GM20000 (cell line): ENCODE measurements at places on chromosomes 11 and 22.

DNA sequence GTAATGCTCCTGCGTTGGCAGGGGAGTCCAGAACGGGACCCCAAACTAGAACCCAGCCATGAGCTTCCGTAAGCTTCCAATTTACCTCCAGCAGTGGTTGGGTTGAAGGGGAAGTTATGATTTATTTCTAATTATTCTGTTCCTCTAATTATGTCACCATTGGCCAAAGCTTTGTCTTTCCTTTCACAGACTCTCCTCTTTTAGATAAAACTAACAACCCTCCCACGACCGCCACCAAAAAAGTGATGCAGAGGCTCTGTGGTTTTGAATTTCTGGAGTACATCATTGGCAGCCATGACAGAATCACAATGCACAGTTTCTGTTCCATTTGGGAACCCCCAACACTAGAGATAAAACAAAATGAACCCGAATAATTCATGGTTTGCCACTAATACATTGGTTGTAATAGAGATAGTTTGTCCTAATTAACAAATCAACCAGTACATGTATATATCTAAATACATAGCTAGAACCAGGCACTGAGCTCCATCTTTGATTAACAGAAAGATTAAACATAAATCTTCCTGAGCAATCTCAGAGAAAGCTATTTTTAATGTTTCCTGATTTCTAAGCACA is 64.3 kb downstream of the ETS1 start:
- DNase-seq = peak; percentile 46

DNA sequence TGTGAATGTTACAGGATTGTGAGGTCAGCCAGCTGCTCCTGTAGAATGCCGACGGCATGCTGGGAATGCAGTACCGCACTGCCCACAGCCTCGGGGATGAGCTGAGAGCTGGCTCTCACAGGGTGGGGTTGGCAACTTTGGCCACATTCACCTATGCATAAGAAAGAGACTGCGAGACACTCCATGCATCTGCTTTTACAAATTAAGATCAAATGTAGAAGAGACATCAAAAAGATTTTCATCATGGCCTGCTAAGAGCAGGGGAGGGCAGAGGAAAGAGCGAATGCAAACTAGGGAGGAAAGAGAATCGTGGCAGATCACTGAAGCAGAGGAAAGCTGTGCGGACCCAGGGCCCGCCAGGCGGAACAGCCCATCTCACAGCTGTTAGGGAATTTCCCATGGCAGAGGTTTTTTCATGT is 49.8 kb upstream of the SPATA19 start:
- DNase-seq = peak; percentile 33

GRCh38 chr11:59187035-59187434 is 15.1 kb downstream of the DTX4 start:
- DNase-seq = no peak

- DNase-seq = no peak
Measured at GRCh38 chr22:35322126-35322525, 22.4 kb downstream of the TOM1 start.

DNA sequence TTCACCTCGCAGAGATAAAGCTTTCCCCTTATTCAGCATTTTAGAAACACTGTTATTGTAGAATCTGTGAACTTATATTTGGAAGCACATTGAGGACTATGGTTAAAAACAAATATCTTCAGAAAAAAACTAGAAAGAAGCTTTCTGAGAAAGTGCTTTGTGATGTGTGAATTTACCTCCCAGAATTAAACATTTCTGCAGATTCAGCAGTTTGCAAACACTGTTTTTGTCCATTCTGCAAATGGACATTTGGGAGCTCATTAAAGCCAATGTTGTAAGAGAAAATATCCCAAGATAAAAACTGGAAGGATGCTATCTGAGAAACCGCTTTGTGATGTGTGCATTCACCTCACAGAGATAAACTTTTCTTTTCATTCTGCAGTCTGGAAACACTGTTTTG is 272.7 kb downstream of the OR4A5 start:
- DNase-seq = no peak

- DNase-seq = peak; percentile 79
Measured at GRCh38 chr22:42397332-42398249, 34.6 kb downstream of the NFAM1 start.

DNA sequence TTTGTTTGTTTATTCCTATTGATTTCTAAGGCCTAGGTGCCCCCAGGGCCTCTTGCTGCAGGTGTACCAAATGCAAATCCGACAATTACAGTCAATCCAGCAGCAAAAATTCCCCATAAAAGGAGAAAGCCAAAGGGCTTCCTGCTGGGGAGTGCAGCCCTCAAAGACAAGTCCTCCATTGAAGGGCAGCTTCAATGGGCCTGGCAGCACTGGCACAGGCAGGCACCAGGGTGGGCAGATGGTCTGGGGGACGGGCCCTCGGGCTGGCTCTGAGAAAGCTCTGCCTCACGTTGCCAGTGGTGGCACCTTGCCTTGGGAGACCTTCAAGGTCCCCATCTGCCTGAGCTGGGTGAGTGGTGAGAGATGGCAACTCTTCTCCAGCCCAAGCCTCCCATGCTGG is 128.0 kb downstream of the DSCAML1 start:
- no peak for DNase-seq

GRCh38 chr22:36378869-36379217 is 8.9 kb downstream of the MYH9 start:
- no peak for DNase-seq

DNA sequence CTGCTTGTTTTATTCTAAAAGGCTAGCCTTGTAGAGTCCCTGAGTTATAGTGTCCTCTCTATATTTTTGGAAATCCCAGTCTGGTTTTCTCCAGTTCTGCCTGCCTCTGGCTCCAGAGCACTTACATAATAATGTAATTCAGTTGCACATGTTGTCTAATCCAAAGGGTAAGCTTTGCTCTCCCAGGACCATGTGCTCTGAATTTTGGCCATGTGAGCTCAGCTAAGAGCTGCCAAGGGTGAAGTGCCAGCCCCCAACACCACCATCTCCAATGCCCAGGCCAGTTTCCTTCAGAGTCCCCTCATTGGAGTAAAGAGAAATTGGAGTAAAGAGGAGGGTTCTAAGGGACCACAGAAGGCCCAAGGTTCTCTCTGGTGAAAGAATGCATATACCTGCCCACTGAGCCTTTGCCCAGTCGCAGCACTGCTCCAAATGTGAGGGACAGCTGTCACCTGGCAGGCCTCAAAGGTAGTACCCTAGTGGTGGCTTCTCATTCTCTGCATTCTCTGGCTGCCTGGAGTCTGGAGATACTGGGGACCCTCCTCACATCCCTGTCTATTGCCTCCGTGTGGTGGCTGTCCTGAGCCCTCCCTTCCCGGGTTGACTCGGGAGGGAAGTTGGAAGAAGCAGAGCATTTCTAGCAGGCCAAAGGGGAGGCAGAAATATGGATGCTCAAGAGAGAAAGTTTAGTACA is 4.9 kb downstream of the CRY2 start:
- no peak for DNase-seq

DNA sequence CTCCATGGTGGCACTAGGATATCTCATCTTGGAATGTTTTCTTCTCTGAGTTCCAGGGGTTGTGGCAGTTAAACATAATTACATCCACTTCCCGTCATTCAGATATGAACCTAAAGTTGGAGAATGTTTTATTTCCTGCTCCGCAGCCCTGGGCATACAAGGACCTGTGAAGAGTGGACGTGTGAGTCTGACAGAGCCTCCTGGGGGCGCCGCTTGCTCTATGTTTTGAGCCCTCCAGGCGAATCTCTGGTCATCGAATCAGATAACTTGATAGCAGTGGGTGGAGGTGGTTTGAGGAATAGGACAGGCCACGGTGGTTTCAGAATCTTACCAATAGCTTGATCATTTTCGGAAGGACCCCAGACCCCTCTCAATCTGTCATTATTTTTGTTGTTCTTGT is 174.2 kb downstream of the NTM start:
- no peak for DNase-seq

DNA sequence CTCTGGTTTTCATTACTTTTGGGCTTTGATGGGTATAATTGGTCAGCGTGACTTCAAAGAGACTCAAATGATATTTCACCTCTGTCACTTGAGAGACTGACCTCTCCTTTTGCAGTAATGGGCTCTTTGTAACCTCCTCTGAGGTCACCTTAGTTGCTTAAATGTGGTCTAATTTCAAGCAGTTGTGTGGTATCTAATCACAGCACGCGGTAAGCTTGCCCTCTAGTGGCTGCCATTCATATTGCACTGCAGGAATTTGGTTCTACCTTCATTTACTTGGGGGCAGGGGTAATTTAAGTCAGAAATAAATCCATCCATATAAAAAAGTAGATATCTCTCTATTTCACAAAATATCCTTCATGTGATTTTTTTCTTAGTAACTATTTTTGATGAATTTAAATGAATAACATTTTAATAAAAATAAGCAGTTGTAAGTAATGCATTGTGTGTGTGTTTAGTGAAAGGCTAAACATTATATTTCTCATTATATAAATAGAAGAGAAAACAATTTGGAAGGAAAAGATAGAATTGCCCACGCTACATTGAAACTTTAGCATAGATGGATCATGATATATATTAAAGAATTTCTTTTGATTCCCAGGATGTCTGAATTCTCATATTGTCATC is 55.0 kb upstream of the ANO3 start:
- peak; percentile 25 for DNase-seq

DNA sequence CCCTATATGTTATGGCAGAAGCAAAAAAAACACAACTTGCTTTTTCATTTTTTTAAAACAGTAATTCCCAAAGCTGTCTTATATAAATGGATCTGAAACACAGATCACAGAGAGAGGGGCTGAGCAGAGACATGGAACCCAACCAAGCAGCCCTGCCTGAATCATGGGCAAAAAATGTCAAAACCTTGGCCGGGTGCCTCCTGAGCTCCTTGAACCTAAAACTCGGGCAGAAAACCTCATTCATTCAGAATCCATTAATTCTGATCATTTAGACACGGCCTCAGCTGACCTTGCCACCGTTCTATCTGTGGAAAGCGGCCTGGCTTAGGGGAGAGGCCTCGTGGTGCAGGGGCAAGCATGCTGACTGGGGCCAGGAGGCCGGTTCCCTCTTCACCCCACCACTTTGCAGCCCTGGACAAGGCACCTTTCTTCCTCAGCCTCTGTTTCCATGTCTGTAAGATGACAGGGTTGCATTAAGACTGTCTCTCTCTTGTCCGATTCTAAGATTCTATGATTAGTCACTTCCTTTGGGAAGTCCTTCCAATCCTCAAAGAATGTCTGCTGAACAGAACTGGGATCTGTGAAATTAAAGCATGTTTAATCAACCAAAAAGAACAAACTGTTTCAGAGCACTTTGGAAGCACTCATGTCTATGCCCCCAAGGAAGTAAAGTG is 26.0 kb downstream of the TENM4 start:
- DNase-seq = no peak

GRCh38 chr11:36258730-36259360 is 30.4 kb downstream of the COMMD9 start:
- peak; percentile 37 for DNase-seq

DNA sequence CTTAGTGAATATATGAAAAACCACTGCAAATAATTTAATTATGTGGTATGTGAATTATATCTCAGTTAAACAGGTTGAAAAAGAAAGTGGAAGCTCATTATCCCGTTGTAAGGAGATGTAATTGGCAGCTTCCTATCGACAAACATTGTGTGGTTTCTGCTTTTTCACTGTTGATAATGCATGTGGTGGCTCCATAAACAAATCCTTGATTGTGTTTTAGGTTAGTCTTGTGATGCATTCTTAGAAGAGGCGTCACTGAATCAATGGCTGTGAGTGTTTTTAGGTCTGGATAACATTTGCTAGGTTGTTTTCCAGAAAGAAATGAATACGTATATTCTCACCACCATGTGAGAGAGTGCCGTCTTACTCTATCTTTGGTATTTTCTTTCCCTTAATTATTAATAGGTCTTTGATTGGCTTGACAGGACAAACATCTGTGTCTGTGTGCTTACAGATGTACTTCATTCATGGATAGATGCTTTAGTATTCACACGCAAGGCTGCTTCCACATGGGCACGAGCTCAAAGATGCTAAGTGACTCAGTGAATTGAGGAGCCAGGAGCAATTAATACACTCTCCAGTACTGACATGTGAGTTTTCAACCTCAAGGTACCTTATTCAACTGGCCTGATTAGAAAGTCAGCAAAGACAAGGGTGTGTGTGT is 166.7 kb downstream of the TBC1D22A start:
- no peak for DNase-seq

DNA sequence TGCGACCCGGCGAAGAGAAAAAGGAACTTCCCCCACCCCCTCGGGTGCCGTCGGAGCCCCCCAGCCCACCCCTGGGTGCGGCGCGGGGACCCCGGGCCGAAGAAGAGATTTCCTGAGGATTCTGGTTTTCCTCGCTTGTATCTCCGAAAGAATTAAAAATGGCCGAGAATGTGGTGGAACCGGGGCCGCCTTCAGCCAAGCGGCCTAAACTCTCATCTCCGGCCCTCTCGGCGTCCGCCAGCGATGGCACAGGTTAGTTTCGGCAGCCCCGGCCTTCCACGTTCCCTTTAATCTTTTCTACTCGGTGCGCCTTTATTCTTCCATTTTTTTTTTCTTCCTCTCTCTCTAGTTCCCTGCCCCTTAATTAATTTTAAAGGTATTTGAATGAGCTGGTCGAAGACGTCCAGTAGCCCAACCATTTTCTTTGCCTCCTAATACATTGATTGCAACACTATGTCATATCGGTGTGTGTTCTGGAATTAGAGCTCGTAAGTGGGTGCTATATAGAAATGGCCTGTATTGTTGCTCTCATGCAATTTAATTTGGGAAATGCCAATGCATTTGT is 537 bp downstream of the EP300 start:
- DNase-seq = peak; percentile 46

GRCh38 chr11:68806931-68807844 is 34.5 kb downstream of the CPT1A start:
- DNase-seq = no peak

GRCh38 chr11:13278609-13279486 is 1.3 kb downstream of the BMAL1 start:
- no peak for DNase-seq

DNA sequence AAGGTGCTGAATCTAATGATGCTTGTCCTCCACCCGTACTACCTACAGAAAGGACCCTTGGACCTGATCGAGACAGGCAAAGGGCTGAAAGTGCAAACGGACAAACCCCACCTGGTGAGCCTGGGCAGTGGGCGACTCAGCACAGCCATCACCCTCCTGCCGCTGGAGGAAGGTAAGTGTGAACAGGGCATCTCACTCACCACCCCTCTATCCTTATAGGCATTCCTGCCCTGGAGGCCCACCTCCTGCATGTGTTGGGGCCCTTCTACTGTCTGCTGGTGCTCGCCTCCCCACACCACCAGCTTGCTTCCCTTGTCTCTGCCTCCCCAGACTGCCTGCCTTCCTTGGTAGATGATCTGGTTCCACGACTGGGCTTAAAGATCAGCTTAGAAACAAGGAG is 7.1 kb downstream of the PHLDB1 start:
- DNase-seq = no peak

- peak; percentile 33 for DNase-seq
Measured at GRCh38 chr11:86802601-86803051, 2.3 kb downstream of the PRSS23 start.

- no peak for DNase-seq
Measured at GRCh38 chr11:28400331-28401100, 292.3 kb downstream of the METTL15 start.

- DNase-seq = no peak
Measured at GRCh38 chr11:71930556-71931244, 1.9 kb downstream of the RNF121 start.
